ENCODE measurements at places on chromosomes 5 and 9.

DNA sequence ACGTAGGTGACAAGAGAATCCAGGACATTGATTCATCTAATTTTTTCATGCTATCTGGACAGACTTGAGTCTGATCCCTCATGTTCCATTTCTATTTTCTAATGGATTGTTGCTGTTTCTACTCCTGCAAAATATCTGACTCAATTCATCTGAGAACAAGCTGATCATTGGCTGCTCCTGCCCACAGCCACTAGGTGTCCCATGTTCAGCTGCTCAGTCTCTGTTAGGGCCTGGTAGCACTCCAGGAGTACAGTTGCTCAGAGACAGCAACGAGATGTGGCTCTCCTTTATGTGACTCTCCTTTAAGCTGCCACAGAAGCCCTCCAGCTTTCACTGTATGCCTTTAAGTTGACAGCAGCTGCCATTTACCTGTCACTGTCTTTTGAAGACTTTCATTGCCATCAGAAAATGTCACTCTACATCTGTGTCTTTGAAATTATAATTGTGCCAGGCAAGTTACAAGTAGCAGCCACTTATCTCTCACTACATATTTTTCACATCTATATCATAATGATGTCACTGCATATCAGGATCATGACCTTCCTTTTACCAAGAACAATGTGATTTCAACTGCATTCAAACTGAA is 1944.2 kb upstream of the NUDT12 start:
- no peak for DNase-seq

- DNase-seq = no peak
Observed at GRCh38 chr5:139851558-139851957, 56.0 kb downstream of the PSD2 start.

DNA sequence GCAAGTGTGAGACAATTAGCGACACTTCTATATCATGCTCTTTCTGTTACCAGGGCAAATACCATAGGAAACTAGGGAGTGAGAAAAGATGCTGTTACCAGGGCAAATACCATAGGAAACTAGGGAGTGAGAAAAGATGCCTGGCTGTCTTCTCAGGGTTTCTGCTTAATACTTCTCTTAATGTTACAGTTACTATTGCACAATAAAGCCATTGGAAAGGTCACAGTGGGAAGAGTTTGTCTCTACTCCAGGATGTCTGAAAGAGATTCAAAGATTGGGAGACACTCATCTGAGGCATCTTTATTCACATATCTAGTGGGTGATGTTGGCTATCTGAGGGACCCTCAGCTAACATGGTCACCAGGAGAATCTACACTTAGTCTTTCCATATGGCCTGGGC is 431.7 kb upstream of the POU5F2 start:
- no peak for DNase-seq

- no peak for DNase-seq
Observed at GRCh38 chr5:141677415-141677814, 4.6 kb downstream of the ARAP3 start.

DNA sequence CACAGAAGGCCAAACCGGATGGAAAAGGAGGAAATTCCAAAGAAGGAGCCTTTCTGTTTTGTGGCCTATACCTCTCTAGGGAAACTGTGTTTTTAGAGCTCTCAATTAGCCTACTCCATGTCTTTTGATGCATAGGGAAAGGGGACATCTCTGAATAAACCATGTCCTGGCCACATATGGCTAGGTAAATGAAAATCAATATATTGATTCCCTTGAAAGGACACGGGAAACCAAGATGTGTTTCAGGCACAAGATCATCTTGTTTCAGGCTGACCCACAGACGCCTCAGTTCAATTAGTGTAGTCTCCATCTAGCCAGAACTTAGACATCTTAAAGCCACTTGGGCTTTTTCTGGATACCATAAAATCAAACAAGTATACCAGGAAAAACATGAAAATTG is 363.1 kb downstream of the ENC1 start:
- DNase-seq = no peak

DNA sequence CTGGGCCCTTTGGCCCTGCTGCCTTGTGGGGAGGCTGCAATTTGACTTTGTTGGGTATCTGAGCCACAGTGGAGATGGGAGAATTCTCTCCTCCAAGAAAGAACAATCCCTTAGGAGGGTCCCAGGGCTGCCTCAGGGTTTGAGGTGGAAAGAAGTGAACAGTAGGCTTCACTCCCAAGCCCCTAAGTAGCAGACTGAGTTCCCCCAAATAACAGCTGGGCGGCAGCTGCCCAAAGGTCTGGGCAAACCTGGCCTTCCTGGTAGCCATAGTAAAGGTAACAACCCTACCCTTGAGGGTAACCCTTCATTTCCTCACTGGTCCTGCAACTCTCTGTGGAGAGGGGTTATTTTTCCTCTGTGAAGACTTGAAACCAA is 746 bp downstream of the RGS3 start:
- no peak for DNase-seq

- DNase-seq = no peak
Observed at GRCh38 chr5:168334695-168335094, 43.2 kb downstream of the WWC1 start.

- no peak for DNase-seq
Observed at GRCh38 chr9:129677456-129677855, 12.0 kb downstream of the PRRX2 start.

- no peak for DNase-seq
Observed at GRCh38 chr5:32475334-32476097, 31.0 kb upstream of the ZFR start.

DNA sequence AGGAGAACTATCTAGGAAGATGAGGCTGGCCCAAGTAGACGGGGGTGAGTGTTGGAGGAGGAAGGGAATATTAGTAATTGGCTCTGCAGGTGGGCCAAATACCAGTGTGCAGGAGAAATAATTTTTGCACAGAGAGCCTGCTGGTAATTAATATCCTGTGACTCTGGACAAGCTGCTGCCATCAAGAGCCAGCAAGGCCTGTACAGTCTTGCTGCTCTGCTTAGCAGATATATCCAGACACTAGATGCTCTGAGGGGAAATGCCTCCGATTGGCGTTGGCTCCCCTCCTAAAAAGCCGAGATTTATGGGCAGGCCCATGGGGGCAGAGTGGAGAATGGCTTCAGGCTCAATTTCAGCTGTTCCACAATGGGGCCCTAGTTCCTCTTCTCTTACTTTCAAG is 29.6 kb upstream of the ASTN2 start:
- DNase-seq = no peak

DNA sequence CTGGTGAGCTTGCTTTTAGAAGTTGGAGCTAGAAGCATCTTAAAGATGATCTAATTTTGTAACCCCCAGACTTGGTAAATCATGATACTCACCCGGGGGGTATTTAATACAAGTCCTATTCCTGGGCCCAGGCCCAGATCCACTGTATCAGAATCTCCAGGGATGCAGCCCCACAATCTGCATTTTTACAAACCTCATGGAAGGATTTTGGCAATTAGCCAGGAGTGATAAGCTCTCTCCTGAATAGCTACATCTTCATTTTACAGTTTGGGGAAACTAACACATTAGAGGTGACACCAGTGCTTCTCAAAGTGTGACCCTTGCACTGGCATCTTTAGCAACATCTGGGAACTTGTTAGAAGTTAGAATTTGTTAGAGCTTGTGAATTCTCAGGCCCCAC is 31.2 kb upstream of the OTP start:
- DNase-seq = no peak

DNA sequence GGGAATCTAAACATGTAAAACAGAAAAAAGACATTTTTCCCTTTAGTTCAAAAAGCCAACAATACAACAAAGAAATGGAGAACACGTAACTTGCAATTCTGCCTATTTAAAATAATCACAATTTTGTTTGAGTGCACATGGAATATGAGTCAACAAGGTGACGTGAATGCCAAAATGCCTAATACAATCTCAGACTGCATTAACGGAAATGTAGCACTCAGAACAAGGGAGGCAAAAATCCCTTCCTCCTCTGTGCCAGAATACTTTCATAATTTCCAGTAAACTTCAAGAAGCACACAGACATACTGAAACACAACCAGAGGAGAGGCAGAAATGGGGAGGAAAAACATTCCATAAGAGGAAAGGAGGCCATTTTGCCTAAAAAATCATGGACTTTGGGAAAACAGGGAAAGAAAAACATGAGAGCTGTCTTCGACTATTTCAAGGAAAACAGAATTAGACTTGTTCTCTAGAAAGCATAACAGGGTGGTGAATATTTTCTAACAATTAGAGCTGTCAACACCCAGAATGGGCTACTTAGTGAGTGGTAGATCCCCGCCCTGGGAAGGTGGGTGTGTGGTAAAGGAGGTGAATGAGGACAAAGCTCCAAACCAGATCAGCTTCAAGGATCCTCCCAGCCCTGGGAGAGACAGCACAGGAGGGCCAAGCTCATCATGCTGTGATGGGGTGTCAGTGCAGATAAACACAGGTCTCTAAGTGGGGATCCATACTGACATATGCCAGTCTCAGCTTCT is 48.2 kb downstream of the ABCA1 start:
- no peak for DNase-seq

All from GM12891 (cell line).